ENCODE measurements at places on chromosomes 12 and 14. TPM values are rescaled to one million over a fixed set of nuclear protein-coding genes. Genes with fewer than 3 reads are reported as not detected.

A2M gene
- 4.2 TPM for total RNA-seq

HOXC10 gene
- not detected for total RNA-seq

CNOT2 gene
- total RNA-seq, result 140 TPM

TSHR gene
- total RNA-seq, result not detected

SERPINA1 gene
- total RNA-seq, result not detected

BBOF1 gene
- total RNA-seq, result 6.0 TPM

TMEM179 gene
- not detected for total RNA-seq

KRT78 gene
- total RNA-seq, result not detected

DCN gene
- 72.0 TPM for total RNA-seq

MYH6 gene
- total RNA-seq, result not detected

MMP19 gene
- 16.2 TPM for total RNA-seq

CLEC6A gene
- not detected for total RNA-seq

NOS1 gene
- not detected for total RNA-seq

FAM90A1 gene
- total RNA-seq, result 0.13 TPM

NEUROD4 gene
- not detected for total RNA-seq

RTL1 gene
- not detected for total RNA-seq

UBR7 gene
- 23.8 TPM for total RNA-seq

COCH gene
- 0.46 TPM for total RNA-seq

TROAP gene
- 3.4 TPM for total RNA-seq

CLEC4E gene
- total RNA-seq, result not detected

ABCB9 gene
- total RNA-seq, result 16.4 TPM

NPFF gene
- total RNA-seq, result not detected

C1RL gene
- 66.3 TPM for total RNA-seq

MMP14 gene
- 445 TPM for total RNA-seq

B4GALNT3 gene
- total RNA-seq, result 0.13 TPM

NXPH4 gene
- 49.1 TPM for total RNA-seq

SLC6A13 gene
- total RNA-seq, result 0.30 TPM

ZFYVE1 gene
- total RNA-seq, result 16.4 TPM

COX8C gene
- total RNA-seq, result not detected

ZFC3H1 gene
- 35.9 TPM for total RNA-seq
